AG08396 (cell line): ENCODE measurements at places on chromosomes 2 and 18.

DNA sequence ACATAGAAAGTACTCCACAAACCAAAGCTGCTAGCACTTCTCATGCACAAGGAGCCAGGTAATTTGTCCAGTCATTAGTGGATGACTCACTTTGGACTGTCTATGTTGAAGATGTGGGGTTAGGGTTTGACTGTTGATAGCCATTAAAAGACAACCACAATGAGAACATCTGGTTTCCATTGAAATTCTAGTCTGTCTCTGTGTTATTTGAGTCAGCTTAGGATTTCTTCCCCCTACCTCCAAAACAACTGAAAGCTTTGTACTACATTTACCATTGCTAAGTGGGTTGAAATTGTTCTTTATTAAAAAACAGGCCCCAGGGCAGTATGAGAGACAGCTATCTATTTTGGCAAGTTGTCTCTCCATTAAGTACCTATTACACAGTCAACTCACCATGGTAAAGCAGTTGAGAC is 50.2 kb upstream of the ANKRD44 start:
- peak; percentile 24 for DNase-seq

DNA sequence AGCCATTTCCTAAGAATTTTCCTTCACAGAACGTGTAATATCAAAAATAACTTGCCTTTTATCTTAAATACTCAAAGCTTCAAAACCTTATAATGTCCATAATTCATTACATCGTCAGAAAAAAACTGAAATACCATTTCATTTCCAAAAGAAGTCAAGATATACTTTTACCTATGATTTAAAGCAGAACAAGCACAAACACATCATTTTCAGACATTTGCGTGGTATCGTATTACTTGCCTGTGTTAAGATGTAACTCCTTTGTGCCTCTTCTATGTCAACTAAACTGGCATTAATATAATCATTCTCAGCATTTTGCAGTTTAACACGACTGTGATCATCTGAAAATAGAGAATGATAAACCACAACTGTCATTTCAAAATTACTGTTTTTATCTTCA is 47.5 kb downstream of the PTPN2 start:
- no peak for DNase-seq

GRCh38 chr2:227082286-227082685 is 81.7 kb downstream of the COL4A4 start:
- DNase-seq, result no peak

GRCh38 chr2:142484111-142484510 is 353.3 kb upstream of the LRP1B start:
- no peak for DNase-seq

DNA sequence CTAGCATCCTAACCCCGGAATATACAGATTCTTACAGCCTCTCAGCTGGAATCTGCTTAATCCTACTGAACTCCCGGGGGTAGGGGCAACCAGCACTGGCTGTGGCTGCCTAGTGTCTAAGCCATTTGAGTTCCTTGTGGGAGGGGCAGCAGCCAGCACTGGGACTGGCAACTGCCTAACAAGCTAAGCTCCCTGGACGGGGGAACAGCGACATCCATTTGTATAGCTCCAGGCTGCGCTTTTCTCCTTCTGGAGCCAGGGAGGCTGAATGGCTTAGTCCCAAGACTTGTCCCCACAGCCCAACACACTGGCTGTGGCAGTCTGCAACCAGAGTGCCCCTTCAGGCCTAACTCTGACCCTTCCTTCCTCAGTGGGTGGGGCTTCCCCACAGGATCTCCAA is 787.2 kb downstream of the METTL4 start:
- DNase-seq, result no peak

- DNase-seq, result no peak
Measured at GRCh38 chr2:10162586-10163497, 40.3 kb downstream of the RRM2 start.

- DNase-seq, result no peak
Measured at GRCh38 chr2:28343184-28343942, 49.3 kb upstream of the FOSL2 start.

DNA sequence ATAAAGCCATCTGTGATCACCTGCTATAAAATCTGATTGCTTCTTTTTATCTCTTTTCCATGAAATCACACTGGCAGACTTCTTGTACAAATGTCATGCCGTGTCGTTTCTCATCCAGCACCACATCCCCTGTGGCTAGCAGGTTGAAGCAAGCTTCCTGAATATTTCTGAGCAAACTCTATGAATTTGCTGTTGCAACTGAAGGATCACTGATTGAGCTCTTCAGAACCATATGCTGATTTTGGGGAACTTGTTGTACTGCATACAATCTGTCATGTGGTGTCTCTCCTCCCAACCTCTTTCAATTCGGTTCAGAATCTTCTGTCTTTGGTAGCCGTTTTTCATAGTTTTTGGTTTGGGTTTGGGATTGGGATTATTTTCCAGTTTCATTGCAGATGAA is 57.7 kb upstream of the RBMS1 start:
- DNase-seq, result no peak

GRCh38 chr2:13572466-13572865 is 855.7 kb downstream of the TRIB2 start:
- DNase-seq, result no peak

- DNase-seq, result no peak
Measured at GRCh38 chr2:197052356-197052755, 125.8 kb upstream of the PGAP1 start.

- peak; percentile 29 for DNase-seq
Measured at GRCh38 chr2:46770622-46771021, 145.0 kb downstream of the MCFD2 start.

- no peak for DNase-seq
Measured at GRCh38 chr2:11385216-11385615, 40.8 kb upstream of the ROCK2 start.

DNA sequence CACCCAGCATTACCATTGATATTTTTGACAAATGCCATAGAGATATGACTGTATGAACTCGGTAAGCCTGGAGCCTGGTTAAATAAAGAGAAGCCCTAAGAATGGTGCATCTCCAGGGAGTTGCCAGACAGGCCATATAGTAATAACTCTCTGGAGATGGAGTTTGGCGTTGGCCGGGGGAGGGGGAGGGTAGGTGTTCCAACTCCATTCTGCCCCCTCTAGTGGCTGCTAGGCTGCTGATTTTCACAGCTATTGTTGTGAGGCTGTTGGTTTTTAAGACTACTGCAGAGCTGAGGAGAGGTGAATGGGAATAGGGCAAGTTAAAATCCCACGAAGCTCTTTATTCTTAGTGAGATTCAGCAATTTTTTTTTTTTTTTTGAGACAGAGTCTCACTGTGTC is 99.9 kb downstream of the GALNT14 start:
- DNase-seq, result no peak

- peak; percentile 14 for DNase-seq
Measured at GRCh38 chr18:3368193-3368592, 81.8 kb upstream of the TGIF1 start.

- DNase-seq, result no peak
Measured at GRCh38 chr2:159904959-159905305, 106.9 kb upstream of the CD302 start.

DNA sequence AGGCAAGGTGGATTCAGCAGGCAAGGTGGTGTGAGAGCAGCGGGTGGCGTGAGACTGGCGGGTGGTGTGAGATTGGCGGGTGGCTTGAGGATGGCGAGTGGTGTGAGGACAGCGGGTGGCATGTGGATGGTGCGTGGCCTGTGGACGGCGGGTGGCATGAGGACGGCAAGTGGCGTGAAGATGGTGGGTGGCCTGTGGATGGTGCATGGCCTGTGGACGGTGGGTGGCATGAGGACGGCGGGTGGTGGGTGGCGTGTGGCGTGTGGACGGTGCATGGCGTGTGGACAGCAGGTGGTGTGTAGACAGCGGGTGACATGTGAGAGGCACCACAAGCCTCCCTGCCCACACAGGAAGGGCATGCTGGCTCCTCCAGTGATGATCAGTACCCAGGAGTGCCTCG is 186.9 kb upstream of the SALL3 start:
- DNase-seq, result no peak

GRCh38 chr2:173161040-173161439 is 85.4 kb downstream of the MAP3K20 start:
- DNase-seq, result no peak

GRCh38 chr18:42157878-42158277 is 202.8 kb downstream of the PIK3C3 start:
- DNase-seq, result no peak

DNA sequence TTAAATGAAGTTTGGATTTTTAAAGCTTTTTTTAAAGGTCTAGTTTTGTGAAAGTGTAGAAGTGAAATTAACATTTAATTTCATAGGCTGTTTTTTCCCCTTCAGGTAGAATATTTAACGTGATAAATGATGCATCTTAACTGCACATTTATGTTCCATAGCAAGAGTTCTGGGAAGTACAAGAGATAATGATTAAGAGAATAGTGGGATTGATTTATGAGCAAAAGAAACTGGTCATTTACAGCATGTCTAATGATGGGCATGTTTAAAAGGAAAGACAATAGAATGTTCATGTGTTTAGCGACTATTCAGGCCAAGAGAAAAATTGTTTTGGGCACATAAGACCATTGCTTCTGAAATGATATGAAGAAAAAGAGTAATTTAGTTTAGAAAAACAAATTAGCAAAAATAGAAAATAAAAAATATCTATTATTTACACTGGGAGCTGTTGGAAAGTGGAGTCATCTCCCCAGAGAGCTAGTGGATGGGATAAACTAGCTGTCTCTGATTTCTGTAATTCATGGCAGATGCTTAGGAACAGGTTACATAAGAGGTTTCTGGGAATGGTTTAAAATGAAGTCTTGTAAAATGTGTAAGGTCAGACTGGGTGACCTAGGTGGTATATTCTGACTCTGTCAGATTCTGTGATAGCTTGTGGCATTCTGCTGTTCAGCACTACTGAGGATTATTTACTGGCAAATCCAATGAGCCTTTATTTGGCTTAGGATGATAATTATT is 60.7 kb downstream of the WDR7 start:
- no peak for DNase-seq
